Stomach (tissue), 19 donors: ENCODE measurements at places on chromosomes 5 and 9.

GRCh38 chr9:23635276-23635675 is 190.8 kb downstream of the ELAVL2 start:
- no peaks in the 10 kb centered on the region for H3K27me3 ChIP-seq
- H3K4me1 ChIP-seq = no peaks in the 10 kb centered on the region
- H3K4me3 ChIP-seq = no peak overlapping the region
- H3K36me3 ChIP-seq = no peaks in the 10 kb centered on the region
- H3K27ac ChIP-seq = no peak overlapping the region

GRCh38 chr9:108217431-108218349 is 638.1 kb downstream of the ACTL7B start:
- peak; percentile 64 for DNase-seq
- H3K27me3 ChIP-seq = no peaks in the 10 kb centered on the region
- no peaks in the 10 kb centered on the region for H3K4me1 ChIP-seq
- no peaks in the 10 kb centered on the region for H3K36me3 ChIP-seq
- H3K27ac ChIP-seq = no peak overlapping the region

- no peak overlapping the region for H3K4me3 ChIP-seq
- no peaks in the 10 kb centered on the region for H3K36me3 ChIP-seq
- H3K27ac ChIP-seq = no peak overlapping the region
- H3K27me3 ChIP-seq = no peaks in the 10 kb centered on the region
Measured at GRCh38 chr9:26346942-26347477, 545.6 kb downstream of the CAAP1 start.

DNA sequence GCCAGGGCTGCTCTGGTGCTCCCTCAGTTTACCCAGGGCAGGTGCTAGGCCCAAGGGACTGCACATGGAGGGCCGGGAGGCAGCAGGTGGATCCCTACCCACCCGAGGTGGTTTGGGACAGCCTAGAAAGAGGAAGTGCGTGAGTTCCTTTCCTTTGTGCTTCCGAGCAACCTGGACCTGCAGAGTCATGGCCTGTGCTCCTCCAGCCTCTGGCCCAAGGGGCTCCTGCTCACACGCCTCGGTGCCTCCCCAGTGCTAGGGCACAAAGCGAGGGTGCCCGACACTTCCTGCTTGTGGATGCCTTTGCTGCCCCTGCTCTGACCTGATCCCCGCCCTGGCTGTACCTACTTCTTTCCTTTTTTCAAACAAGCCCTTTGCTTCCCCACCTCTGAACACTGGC is 79.3 kb downstream of the RXRA start:
- no peak for DNase-seq
- H3K27me3 ChIP-seq = no peaks in the 10 kb centered on the region
- H3K4me3 ChIP-seq = no peak overlapping the region
- peaks cover 99% of the 10 kb centered on the region for H3K4me1 ChIP-seq

- DNase-seq = no peak
- H3K27me3 ChIP-seq = peaks cover 32% of the 10 kb centered on the region
Measured at GRCh38 chr9:36999728-37000333, 34.2 kb downstream of the PAX5 start.

DNA sequence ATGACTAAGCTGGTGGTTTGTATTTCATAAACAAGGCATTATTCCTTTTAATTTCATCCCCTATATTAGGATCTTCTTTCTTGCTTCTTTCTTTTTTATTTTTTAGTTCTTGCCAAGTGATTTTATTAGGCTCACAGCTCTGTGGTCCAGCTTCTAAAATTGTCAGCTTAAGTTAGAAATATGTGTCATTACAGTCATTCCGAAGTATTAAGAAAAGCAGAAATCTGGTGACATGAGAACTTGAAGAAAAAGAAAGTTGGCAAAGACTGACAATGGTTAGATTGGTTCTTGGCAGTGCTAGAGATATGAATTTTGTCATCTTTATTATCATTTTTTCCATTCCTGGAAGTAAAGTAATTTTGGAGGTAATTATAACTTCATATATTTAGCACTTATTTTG is 166.5 kb upstream of the PRR16 start:
- H3K27ac ChIP-seq = no peak overlapping the region
- no peaks in the 10 kb centered on the region for H3K36me3 ChIP-seq
- H3K27me3 ChIP-seq = no peaks in the 10 kb centered on the region
- H3K4me3 ChIP-seq = no peak overlapping the region

DNA sequence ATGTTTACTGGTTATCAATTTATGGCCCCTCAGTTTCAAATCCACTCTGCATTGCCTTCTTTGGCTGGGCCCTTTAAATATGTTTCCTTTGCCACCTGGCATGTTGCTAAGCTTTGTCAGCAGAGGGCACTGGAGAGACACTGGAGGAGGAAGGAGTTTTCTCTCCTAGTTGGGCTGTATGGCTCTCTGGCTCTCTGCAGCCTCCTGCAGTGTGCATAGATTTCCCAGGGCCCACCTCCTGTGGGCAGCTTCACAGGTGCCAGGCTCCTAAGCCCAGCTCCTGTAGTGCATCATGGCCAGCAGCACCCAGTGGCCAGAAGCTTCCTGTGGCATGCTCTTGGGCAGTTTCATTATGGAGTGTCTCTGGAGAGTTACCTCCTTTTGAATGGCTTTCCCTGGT is 23.3 kb downstream of the CAVIN4 start:
- H3K27me3 ChIP-seq = no peaks in the 10 kb centered on the region
- H3K27ac ChIP-seq = no peak overlapping the region
- no peaks in the 10 kb centered on the region for H3K36me3 ChIP-seq
- H3K4me3 ChIP-seq = no peak overlapping the region
- H3K4me1 ChIP-seq = peaks cover 17% of the 10 kb centered on the region
- DNase-seq = peak; percentile 76

GRCh38 chr9:137000177-137000930 is 4.0 kb upstream of the CLIC3 start:
- H3K4me3 ChIP-seq = no peak overlapping the region
- H3K4me1 ChIP-seq = peaks cover 36% of the 10 kb centered on the region
- H3K27me3 ChIP-seq = peaks cover 28% of the 10 kb centered on the region
- H3K27ac ChIP-seq = no peak overlapping the region

DNA sequence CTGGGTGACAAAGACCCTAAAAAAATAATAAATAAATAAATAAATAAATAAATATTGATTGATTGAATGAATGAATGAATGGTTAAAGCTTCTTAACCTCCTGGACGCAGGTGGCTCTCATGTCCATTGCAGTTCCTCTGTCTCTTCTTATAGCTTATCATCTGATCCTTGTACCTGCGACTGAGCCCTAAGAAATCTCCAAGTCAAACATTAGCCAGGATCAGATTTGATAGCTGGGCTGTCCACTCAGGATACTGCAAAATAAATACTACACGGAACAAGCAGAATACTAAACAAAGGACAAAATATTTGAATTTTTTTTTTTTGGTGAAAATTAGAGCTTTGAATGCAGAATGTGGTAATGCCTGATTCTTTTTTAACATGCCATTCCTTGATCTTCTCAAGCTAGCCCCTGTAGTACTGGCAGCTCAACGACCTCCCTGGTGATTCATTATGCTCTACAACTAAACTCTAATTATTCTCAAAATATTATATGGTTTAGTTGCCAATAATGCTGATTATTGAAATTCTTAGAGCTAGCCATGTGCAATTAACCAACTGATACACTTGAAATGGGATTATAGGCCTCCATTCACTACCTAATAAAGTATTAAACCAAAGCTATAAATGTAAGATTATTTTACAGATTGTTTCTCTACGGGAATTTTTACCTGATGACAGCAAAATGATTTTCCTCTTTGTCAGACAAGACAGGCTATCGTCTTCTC is 9.9 kb upstream of the TMEM245 start:
- DNase-seq = no peak
- no peak overlapping the region for H3K4me3 ChIP-seq
- no peak overlapping the region for H3K27ac ChIP-seq
- H3K27me3 ChIP-seq = no peaks in the 10 kb centered on the region
- no peaks in the 10 kb centered on the region for H3K36me3 ChIP-seq

- H3K4me1 ChIP-seq = no peaks in the 10 kb centered on the region
- H3K36me3 ChIP-seq = no peaks in the 10 kb centered on the region
- H3K4me3 ChIP-seq = no peak overlapping the region
- no peaks in the 10 kb centered on the region for H3K27me3 ChIP-seq
- DNase-seq = no peak
Measured at GRCh38 chr5:53201746-53202145, 92.2 kb upstream of the MOCS2 start.

DNA sequence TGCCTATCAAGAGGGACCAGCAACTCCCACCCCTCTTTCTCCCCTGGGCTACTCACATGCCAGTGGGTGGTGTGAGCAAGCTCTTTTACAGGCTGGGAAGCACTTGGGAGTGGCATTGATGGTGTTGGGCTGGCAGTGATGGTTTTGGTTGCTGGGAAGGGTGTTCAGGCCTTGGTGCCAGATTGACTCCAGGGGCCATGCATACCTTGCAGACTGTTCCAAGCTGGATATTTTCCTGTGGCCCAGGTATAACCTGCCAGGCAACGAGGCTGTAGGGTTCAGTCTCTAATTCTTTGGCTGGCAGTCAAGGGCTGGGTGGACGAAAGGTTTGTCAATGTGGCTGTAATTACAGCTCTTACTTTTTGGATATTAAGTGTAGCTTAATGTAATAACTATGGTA is 177.3 kb downstream of the MACROH2A1 start:
- no peaks in the 10 kb centered on the region for H3K27me3 ChIP-seq
- no peak overlapping the region for H3K4me3 ChIP-seq
- no peaks in the 10 kb centered on the region for H3K4me1 ChIP-seq
- no peak for DNase-seq

GRCh38 chr5:83701886-83702285 is 18.8 kb downstream of the HAPLN1 start:
- H3K27ac ChIP-seq = no peak overlapping the region
- no peak overlapping the region for H3K4me3 ChIP-seq
- no peaks in the 10 kb centered on the region for H3K27me3 ChIP-seq
- DNase-seq = no peak
- no peaks in the 10 kb centered on the region for H3K4me1 ChIP-seq

DNA sequence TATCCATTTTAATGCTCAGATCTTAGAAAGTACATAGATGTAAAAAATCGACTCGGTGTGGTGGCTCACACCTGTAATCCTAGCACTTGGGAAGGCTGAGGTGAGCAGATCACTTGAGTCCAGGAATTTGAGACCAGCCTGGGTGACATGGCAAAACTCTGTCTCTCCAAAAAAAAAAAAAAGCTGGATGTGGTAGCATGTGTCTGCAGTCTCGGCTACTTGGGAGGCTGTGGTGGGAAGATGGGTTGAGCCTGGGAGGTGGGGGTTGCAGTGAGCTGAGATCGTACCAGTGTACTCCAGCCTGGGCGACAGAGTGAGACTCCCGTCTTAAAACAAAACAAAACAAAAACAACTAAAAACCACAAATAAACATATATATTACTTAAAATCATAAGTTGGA is 61.4 kb downstream of the RASA1 start:
- H3K27me3 ChIP-seq = no peaks in the 10 kb centered on the region
- H3K36me3 ChIP-seq = no peaks in the 10 kb centered on the region
- H3K4me1 ChIP-seq = peaks cover 4% of the 10 kb centered on the region
- no peak overlapping the region for H3K4me3 ChIP-seq
- DNase-seq = no peak
- no peak overlapping the region for H3K27ac ChIP-seq

DNA sequence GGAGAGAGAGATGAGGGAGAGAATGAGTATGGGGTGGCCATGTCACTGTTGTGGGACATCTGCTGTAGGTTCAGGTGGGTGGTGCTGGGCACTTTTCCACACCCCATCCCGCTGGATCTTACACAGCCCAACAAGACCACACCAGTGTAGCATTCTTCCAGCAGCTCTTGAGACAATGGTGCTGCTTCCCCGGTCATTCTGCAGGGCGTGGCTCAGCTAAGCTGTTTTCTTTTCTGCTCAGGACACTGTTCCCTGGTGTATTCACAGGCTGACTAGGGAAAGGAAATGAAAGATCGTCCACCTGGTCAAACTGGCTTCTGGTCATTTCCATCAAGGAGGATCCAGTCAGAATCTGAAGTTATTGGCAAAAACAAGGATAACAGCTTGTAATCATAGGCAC is 75.6 kb downstream of the S1PR3 start:
- H3K27ac ChIP-seq = no peak overlapping the region
- no peaks in the 10 kb centered on the region for H3K4me1 ChIP-seq
- no peak overlapping the region for H3K4me3 ChIP-seq
- H3K27me3 ChIP-seq = no peaks in the 10 kb centered on the region
- no peak for DNase-seq
- no peaks in the 10 kb centered on the region for H3K36me3 ChIP-seq

DNA sequence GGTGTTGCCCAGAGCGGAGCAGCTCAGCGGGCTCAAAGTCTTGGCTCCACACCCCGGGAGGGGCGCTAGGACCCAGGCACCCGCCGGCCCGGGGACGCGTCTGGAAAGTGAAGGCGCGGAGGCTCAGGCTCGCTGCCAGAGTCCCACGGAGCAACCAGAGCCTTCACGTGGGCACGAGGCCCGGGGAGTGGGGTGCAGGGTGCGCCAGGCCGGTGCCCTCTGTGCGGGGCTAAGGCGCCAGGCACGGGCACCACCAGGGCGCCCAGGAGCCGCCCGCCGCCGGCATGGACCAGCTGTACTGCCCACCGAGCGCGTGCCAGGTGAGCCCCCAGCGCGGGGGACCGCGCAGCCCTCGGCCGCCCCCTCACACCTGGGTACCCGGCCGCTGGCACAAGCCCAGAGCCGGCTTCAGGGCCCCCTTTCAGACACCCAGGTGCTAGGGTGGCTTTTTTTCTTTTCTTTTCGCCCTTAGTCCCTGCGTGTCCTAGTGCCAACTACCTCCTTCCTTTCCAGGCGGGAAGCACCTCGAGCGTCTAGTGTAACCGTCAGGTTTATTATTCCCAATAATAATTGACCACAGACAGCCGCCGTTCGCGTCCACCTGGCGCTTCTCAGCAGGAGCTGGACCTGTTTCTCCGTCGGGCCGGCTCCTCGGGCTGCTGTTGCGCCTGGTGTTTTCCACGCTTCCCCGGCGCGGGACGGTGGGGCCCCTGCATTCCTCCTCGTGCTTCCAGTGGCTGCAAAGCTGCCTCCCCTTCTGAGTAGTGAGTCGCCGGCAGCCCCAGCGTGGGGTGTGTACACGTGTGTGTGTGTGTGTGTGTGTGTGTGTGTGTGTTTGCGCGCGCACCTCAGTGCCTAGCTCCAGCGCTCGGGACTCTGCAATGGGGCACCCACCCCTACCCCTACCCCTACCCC is 30.1 kb upstream of the PDE8B start:
- H3K4me3 ChIP-seq = peak overlapping the region; percentile 58
- H3K4me1 ChIP-seq = peaks cover 21% of the 10 kb centered on the region
- no peak overlapping the region for H3K27ac ChIP-seq
- no peaks in the 10 kb centered on the region for H3K27me3 ChIP-seq

DNA sequence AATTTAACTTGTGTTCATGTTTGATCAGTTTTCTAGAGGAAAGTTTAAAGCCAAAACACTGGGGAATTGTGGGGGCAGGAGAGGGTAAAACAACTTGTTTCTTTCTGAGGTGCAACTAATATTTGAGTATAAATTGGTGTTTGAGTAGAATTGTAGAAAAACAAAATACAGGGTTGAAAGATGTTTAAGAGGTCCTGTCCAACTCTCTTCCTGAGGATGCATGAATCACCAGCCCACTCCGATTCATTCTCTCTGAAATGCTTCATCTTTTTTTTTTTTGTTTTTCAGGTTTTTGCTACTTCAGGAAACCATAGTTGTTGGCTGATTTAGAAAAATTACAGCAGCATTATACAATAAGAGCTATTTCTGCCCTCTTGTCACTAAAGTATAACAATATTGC is 42.4 kb upstream of the TMC1 start:
- H3K36me3 ChIP-seq = no peaks in the 10 kb centered on the region
- H3K27ac ChIP-seq = peak overlapping the region; percentile 75
- no peak overlapping the region for H3K4me3 ChIP-seq
- peaks cover 33% of the 10 kb centered on the region for H3K4me1 ChIP-seq
- DNase-seq = no peak
